ENCODE measurements at places on chromosomes 12 and 14.

DNA sequence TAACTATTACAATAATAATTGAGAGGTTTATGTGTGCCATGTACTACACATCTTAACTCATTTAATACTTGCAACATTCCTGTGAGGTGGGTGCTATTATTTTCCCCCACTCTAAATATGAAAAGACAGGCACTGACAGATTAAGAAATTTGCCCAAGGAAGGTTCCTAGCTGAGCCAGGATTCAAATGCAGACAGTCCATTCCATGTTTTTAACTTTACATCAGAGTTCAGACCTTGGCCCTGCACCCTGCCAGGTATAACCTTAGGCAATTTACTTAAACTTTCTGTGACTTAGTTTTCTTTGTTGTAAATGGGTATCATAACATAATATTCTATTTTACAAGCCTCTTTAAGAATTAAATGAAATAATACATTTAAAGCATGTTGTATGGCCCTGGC, 26.6 kb downstream of the RDH12 start:
- DNase-seq = no peak

DNA sequence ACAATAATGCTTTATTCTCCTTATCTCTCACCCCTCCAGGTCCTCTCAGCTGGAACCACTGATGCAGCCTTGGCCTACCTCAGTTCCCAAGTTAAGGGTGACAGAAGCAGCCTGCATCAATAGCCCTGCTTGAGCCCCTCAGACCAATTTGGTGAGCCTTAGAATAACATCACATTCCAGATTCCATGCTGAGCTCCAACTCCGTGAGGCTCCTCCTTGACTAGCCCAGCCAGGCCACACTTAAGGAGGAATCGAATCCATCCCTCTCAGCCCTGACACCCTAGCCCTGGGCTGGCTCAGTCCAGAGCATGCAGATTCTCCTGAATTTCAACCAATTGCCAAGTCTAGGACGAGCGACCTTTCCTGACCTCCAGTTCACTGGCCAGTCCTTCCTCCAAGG, 91.1 kb downstream of the ARMH4 start:
- no peak for DNase-seq

- no peak for DNase-seq
These were observed 26.4 kb downstream of the ACTN1 start for GRCh38 chr14:68952531-68953195.

- no peak for DNase-seq
These were observed 58.8 kb upstream of the AP4S1 start for GRCh38 chr14:30966415-30967363.

- no peak for DNase-seq
These were observed 17.9 kb upstream of the TCL1B start for GRCh38 chr14:95668235-95668772.

- no peak for DNase-seq
These were observed 19.1 kb upstream of the DNM1L start for GRCh38 chr12:32659908-32660440.

- DNase-seq = peak; percentile 5
These were observed 77.2 kb downstream of the CCDC92 start for GRCh38 chr12:123895451-123895850.

DNA sequence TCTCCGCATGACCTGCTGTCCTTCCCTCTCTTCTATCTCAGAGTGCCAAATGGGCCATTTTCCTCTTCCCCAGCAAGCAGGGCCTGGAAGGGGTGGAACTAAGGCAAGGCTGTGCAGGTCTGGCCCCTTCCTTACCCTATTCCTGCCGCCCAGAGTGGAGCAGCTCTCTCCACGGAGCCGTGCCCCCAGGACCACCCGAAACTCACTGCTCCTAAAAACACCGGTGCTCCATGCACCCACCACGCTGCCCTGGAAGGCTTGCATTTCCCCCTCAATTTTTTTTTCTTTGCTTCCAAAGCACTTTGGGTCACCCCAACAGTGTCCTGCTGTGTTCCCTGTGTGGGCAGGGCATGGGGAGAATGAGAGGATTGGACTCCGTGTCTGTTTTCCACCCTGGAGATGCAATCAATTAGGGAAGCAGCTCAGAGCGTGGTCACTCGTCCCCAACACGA, 48.5 kb upstream of the MEG3 start:
- no peak for DNase-seq

- DNase-seq = no peak
These were observed 30.0 kb upstream of the ANP32D start for GRCh38 chr12:48442179-48442847.

DNA sequence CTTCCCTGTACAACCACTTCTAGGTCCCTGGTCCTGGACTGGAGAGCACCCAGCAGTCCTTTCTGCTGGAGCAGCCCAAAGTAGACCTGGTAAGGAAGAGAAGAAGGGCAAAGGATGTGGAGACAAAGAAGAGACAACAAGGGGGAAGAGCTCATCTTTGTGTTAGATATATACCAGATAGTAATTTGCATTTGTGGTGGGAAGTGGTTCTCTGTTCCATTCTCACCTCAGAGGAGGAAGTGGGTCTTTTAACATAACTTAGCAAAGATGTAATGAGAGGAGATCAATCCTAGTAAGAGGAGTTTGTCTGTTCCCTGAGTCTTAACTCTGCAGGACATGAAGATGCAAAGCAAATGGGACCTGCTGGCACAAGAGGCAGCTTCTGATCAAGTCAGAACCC, 8.0 kb downstream of the CCDC198 start:
- no peak for DNase-seq

DNA sequence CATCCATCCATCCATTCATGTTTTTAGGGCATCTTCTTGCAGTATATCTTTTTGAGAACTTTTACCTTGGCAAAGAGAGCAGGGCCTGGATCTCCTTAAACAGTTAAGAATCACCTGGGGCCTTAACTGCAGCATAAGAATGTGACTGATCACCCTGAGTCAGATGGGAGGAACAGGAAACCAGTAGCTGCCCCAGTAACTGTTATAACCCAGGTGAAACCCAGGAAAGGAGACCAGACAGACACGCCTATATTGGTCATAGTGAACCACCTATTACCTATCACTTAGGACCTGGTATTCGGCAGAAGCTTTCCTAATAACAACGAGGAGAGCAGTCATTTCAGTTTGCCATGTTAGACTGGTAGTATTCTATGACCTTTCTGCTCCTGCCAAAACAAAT, 43.4 kb upstream of the NR2C1 start:
- no peak for DNase-seq

DNA sequence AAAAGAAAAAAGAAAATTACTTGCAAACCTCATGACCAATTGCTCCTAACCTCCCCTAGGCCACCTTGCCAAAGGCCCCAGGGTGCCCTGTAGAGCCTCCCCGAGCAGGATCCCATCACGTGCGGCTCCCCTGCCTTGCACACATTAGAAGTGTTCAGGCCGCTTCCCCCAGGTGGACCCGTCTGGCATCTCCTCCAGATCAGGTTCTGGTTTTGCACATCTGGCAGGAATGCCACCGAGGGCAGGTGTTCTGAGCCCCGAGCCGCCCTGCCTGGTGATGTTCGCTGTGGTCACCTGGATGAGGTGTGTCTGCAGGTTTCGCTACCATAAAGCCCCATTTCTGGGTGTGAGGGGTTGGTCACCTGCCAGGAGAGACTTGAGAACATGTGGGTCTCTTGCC, 19.3 kb downstream of the MMP17 start:
- no peak for DNase-seq

DNA sequence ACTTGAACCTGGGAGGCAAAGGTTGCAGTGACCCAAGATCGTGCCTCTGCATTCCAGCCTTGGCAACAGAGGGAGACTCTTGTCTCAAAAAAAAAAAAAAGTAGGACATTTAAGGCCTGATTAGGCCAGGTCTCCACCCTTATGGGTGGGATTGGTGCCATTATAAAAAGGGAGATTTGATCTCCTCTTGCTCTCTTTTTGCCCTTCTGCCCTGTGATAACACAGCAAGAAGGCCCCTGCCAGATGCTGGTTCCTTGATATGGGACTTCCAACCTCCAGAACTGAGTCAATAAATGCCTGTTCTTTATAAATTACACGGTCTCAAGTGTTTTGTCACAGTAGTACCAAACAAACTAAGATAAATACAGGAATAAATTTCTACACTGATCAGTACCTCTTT, 81.0 kb downstream of the C2CD5 start:
- DNase-seq = no peak

- no peak for DNase-seq
These were observed 30.4 kb downstream of the DLGAP5 start for GRCh38 chr14:55160989-55161388.

DNA sequence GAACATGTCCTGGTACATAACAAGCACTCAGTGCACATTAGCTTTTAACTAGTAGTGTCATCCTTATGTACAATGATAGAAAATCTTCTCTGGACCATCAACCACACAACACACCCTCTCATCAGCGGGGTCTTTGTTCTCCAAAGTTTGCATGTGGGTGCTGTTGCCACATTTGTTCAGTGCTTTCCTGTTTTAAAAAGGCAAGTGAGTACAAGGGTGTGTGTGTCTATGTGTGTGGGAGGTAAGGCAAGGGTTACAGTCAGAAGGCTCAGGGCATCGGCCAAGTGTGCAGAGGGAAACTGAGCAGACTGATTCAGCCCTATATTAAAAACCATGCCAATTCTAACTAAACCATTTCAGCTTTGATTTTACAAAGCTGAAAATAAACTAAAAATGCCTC, 17.9 kb downstream of the KRT76 start:
- no peak for DNase-seq

DNA sequence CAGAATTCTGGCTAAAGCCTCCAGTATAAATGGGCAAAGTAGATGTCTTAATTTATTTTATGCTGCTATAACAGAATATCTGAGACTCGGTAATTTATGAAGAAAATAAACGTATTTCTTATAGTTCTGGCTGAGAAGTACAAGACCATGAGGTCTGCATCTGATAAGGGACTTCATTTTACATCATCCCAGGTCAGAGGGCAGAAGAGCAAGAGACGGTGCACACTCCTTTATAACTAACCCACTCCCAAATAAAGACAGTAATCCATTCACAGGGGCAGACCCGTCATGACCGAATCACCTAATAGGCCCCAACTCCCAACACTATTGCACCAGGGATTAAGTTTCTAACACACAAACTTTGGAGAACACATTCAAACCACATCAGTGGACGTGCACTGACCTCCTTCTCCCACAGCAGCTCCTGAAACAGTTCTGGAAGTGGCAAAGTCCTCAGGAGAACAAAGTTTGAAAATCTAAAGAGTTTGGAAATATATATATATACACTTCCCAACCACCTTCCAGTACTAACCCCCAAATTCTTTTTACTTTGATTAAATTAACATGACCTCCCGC, 116.5 kb downstream of the MED13L start:
- DNase-seq = no peak

DNA sequence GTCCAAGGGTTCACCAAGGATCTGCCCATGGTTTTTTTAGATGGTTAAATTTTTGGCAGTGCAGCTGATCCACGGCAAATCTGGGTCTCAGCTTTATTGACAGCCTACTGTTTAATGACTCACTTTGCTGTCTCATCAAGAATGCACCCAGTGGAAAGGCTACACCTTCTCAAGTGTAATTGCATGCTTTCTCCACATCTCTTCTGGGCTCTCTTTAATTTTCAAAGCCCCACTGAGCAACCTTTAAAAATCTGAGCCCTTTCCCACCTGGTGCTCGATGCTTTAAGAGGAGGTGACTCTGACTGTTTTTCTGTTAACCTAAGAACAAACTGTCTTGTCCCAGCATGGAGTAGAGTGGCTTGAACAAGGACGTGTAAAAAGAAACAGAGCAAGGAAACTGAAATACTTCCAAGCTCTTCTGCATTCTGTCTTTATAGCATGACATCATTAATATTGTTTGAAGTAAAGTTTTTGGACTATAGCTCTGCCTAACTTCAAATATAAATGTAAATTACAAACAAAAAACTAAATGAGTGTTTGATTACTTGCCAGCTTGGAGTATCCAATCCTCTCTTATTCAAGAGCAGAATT, 214.2 kb upstream of the KRR1 start:
- no peak for DNase-seq

DNA sequence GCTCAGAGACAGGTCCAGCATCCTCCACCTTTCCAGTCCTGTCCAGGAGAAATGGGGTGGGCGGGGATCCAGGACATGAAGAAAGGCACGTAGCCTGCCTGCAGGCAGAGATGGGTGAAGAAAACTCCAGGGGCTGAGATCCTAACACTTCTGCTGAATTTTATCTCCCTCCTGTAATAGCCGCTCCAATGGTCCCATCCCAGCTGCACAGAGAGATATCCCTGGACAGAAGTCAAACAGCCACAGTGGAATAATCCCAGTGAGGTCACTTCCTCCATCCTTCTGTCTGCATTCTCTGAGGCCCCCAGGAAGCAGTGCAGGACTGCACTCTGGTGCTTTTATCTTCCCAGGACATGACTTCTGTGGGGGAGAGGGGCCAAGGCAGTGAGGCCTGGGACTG, 26.3 kb downstream of the KRT18 start:
- DNase-seq = no peak

- no peak for DNase-seq
These were observed 11.4 kb downstream of the SLC7A8 start for GRCh38 chr14:23172096-23172495.

DNA sequence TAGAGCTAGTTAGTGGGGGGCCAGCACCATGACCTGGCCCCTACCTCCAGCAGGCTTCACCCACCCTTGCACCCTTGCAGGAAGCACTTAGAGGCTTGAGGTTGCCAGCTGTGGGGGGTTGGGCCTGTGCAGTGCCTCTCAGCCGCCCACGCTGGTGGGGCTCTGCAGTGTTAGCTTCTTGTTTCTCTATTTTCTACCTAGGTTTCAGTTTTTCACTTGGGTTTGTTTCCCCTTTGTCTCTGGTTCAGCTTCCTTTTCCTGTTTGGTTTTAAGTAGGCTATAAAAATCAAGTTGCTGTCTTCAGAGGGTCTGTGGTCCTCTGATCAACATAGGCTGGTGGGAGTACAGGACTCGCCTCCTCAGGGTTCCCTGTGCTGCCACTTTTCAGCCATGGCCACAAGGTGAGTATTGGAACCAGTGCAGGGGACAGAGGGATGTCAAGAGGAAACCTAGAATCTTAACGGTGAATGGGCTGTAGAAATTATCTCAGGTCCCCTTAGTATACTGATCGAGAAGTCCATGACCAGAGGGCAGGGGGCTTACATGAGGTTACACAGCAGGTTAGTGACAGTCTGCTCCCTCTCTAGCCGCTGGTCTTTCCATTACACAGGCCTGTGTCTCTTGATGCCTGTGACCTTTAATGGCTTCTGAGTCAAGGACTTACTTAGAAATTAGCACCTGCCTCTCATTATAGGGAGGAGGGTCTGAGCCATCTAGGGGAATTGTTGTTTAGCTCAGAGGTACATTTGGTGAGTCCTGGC, at the start of gene EVL:
Gene EVL, plus strand, starts transcription at position 312 of the 761 bp plus-strand sequence. Its CDS starts 79 bp downstream, at position 391.
- peak; percentile 72 for DNase-seq

GRCh38 chr12:99810718-99811593, 163.4 kb downstream of the GARIN6 start:
- DNase-seq = no peak

GRCh38 chr12:93008044-93008778, 79.1 kb upstream of the EEA1 start:
- no peak for DNase-seq

- DNase-seq = no peak
These were observed 930.8 kb downstream of the BCL11B start for GRCh38 chr14:98341211-98341610.

GRCh38 chr14:31703056-31703455, 141.9 kb downstream of the NUBPL start:
- no peak for DNase-seq

All from aorta (tissue), 5 donors.